ENCODE measurements at places on chromosomes 4 and X.

DNA sequence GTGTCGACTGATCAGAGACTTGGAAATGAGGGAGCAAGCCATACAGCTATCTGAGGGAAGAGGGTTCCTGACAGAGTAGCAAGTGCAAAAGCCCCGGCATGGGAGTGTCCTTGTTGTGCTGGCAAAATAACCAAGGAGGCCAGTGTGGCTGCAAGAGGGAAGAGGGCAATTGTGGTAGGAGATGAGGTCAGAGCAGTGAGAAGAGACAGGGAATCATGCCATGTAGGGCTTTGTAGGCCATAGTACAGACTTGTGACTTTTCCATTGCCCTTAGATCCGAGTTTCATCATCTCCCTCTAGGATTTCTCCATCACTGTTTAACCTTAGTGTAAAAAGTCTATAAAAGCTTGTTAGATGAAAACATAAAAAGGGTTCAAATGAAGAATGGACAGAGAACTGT lies 76.2 kb downstream of the DOCK11 start:
- no peak for DNase-seq

GRCh38 chrX:97692575-97692974 lies 808.9 kb downstream of the RPA4 start:
- DNase-seq, result no peak

DNA sequence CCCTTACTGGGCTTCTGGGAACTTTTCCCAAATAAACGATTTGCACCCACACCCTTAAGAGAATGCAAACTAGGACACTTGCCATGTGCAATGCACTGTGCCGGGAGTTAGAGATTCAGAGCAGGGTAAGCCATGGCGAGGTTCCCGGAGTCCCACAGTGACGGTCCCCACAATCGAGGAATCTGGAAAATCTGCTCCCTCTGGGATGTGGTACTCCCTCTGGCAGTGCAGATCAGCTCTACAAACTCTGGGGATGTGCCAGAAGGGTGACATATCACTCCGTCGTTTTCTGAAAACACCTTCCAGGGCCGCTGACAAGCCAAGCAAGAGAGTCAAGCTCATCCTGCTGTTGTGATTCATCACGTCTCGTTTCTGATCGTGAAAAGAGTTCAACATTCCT lies 537.5 kb downstream of the BCOR start:
- no peak for DNase-seq

DNA sequence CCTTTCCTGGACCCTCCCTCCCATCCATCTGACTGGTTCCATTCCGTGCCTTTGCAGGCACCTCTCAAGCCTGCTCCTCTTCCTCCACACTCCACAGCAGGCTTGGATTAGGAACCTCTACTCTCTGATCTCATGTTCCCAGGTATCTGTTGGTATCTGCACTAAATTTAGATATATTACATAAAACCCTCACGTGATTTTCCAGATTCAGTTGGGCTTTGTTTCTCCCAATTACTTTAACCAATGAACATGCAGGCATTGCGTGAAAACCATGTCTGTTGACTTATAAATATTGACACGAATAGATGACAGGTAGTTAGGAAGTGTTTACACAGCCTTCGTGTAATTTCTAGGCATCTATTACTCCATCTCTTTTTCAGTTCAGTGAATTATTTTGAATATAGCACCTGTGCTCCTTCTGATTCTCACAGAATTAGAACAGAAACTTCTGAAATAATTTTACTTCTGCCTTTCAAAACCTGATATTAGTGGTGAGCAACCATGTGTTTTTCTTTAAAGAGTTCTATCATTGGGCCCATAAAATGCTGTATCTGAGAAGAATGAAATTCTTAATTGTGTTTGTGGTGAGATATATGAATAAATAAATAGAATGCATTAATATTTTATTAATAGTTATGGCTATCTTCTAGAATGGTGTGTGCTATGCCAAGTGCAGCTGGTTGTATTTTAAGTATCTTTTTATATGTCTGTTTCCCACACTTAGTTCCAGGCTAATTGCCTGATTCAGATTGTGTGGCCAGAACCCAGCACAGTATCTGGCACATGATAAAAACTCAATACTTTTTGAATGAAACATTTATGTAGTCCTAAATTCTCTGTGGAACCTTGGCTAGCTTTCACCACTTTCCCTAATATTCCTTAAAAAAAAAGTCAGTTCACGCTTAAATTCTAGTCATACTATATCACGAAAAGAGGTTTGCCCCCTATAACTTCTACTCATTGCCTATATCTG lies 304.8 kb downstream of the QDPR start:
- no peak for DNase-seq

DNA sequence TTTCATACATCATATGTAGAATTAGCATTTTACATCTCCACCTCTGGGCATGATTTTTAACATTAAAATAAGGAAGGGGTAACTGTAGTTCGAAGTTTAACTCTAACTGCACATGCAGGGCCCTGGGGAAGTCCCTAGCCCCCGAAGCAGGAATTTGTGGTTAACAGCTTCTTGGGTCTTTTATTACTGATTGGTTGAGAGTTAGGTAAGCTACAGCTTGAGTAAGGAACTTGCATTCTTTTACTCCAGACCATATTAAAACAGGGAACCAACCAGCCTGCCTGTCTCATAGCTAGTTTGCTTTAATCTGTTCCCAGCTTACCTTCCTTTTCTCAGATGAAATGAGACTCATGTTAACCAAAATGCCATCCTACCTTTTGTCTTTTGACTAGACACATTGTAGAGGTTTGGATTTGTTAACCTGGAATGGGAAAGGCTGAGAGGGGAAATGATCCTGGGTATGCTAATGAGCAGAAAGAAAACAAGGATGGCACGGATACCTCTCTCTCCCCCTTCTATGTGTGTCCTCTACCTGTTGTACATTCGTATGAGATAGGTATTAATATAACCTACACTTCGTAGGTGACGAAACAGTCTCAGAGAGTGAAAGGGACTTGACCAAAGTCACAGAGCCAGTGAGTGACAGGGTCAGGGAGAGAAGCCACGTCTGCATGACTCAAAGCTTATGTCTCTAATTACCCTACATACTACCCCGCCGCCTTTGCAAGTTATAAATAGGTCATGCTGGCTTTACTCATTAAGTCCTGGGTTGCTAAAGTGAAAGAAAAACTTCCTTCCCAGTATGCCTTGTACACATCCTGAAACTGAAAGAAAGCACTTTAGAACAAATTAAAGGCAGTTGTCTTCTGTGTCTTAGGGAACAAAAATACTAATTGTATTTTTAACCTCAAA lies 119.5 kb upstream of the AFF2 start:
- no peak for DNase-seq

DNA sequence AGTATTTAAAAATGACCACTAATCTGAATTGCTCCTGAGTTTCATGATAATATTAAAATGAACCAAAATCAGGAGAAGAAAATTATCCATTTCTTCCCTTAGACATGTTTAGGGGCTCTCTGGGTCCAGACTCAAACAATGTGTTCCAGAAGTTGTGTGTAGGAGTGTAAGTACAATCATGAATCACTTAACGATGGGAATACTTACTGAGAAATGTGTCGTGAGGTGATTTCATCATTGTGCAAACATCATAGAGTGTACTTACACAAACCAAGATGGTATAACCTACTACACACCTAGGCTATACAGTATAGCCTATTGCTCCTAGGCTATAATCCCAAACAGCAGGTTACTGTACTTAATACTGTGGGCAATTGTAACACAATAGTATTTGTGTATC lies 74.8 kb downstream of the STPG2 start:
- DNase-seq, result no peak

GRCh38 chr4:142607976-142608375 lies 238.1 kb downstream of the INPP4B start:
- DNase-seq, result no peak

DNA sequence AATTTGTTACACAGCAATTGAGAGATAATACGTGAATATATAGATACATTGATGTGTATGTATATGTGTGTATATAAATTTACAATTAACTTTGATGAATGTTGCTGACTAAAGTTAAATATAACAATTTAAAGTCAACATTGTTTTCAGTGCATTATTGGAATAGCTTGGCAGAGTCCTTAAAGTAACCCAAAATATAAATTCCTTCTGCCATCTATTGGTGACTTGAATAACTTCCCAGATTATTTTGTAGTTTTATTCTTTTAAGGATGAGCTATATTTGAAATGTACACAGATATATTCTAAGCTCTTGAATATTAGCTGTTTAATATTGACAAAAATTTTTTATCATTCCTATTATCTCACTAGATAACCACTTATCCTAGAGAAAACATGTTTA lies 298.2 kb upstream of the FSTL5 start:
- DNase-seq, result no peak

- no peak for DNase-seq
Measured at GRCh38 chrX:110116066-110116980, 113.4 kb downstream of the TMEM164 start.

DNA sequence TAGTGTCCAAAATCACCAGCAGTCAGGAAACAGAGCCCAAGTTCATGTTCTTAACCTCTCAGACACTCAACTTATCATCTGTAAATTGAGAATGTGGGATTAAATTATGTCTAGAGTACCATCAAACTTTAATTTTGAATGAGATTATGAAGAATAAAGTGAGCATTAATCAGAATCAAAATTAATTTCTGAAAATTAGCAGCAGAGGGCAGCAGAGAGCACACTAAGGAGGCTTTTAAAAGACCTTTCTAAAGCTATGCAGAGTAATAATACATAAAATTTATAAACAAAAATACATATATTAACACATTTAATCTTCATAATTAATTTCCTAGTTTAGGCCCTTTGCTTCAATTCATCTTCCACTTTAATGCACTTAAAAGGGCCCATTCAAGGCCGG lies 7.1 kb downstream of the TASL start:
- no peak for DNase-seq

DNA sequence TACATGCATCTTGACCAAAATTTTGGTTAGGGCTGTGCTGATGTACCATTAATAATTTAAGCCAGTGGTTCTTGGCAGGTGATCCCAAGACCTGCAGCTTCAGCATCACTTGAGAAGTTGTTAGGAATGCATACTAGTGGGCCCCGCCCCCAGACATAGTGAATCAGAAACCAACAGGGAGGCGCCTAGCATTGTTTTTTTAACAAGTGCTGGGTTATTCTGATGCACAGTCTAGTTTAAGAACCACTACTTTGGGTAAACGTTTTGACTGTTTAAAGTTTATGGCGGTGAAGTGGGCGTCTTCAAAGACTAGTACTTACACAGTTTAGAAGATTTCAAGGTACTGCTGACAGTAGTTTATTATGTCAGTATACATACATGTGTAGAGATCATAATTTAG lies 23.6 kb downstream of the FAM199X start:
- DNase-seq, result no peak

GRCh38 chrX:120752431-120753082 lies 122.7 kb upstream of the C1GALT1C1 start:
- no peak for DNase-seq

- DNase-seq, result no peak
Measured at GRCh38 chr4:187183346-187183745, 459.7 kb upstream of the FAT1 start.

GRCh38 chr4:107850438-107850837 lies 25.7 kb downstream of the SGMS2 start:
- DNase-seq, result no peak

- no peak for DNase-seq
Measured at GRCh38 chr4:179804440-179804839, 2362.2 kb upstream of the AGA start.

GRCh38 chr4:67512501-67512900 lies 32.8 kb downstream of the CENPC start:
- DNase-seq, result no peak

- DNase-seq, result no peak
Measured at GRCh38 chr4:29142708-29143107, 1577.5 kb upstream of the PCDH7 start.

GRCh38 chrX:42567268-42567667 lies 210.7 kb downstream of the PPP1R2C start:
- DNase-seq, result no peak

DNA sequence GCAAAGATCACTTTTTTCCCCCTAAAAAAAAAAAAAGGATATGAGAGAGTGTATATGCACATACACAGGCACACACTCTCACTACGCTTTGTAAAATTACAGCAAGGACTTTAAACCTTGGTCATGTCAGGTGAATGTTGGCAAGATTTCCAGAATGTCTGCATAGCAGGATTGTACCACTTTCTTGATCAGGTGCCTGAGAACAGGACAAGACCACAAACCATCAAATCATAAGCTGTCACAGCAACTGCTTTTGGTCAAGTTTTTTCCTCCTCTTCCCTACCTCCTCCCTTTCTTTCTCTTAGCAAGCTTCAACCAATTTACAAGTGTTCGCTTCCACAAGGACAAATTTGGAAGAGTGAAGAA lies 15.3 kb downstream of the PPARGC1A start:
- DNase-seq, result no peak

GRCh38 chr4:38231626-38232025 lies 271.4 kb downstream of the PTTG2 start:
- DNase-seq, result no peak

DNA sequence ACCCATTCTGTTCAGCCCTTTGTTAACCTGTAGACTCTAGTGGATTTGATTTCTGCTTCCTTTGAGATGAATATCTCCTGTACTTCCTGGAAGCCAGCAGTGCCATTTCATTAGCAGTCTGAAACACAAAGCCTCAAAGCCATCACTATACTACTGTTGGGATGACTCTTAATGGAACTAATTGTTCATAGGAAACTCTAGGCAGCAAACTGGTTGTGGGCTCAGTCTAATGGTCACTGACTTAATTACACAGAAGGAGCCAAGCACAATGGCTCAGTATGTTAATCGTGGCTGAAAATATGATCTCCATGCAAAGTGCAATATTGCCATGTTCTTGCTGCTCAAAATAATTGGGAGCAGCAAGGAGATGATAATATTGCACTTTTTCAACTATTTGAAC lies 262.3 kb downstream of the ARHGAP24 start:
- DNase-seq, result no peak

DNA sequence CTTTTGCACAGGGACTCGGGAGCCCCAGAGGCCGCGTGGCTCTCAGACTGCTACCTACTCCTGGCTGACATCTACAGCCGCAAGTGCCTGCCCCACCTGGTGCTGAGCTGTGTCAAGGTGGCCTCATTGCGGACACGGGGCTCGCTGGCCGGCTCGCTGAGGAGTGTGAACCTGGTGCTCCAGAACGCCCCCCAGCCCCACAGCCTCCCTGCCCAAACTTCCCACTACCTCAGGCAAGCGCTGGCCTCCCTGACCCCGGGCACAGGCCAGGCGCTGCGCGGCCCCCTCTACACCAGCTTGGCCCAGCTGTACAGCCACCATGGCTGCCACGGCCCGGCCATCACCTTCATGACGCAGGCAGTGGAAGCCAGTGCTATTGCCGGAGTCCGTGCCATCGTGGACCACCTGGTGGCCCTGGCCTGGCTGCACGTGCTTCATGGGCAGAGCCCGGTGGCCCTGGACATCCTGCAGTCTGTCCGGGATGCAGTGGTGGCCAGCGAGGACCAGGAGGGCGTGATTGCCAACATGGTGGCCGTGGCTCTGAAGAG lies 28.8 kb downstream of the SH3TC1 start:
- DNase-seq, result no peak

All from stimulated activated CD4-positive, alpha-beta T cell treated with anti-CD3 and anti-CD28 coated beads, TNF-alpha, amount 100 ng/mL, for 1 hour (primary cell).